ENCODE measurements at places on chromosomes 12 and 14. TPM values are rescaled to one million over a fixed set of nuclear protein-coding genes. Genes with fewer than 3 reads are reported as not detected.

- DNase-seq, result no peak
Observed at GRCh38 chr14:94367347-94368242, 20.8 kb downstream of the SERPINA1 start.

GRCh38 chr12:54046809-54047159, 6.9 kb upstream of the HOXC4 start:
- DNase-seq, result no peak

DNA sequence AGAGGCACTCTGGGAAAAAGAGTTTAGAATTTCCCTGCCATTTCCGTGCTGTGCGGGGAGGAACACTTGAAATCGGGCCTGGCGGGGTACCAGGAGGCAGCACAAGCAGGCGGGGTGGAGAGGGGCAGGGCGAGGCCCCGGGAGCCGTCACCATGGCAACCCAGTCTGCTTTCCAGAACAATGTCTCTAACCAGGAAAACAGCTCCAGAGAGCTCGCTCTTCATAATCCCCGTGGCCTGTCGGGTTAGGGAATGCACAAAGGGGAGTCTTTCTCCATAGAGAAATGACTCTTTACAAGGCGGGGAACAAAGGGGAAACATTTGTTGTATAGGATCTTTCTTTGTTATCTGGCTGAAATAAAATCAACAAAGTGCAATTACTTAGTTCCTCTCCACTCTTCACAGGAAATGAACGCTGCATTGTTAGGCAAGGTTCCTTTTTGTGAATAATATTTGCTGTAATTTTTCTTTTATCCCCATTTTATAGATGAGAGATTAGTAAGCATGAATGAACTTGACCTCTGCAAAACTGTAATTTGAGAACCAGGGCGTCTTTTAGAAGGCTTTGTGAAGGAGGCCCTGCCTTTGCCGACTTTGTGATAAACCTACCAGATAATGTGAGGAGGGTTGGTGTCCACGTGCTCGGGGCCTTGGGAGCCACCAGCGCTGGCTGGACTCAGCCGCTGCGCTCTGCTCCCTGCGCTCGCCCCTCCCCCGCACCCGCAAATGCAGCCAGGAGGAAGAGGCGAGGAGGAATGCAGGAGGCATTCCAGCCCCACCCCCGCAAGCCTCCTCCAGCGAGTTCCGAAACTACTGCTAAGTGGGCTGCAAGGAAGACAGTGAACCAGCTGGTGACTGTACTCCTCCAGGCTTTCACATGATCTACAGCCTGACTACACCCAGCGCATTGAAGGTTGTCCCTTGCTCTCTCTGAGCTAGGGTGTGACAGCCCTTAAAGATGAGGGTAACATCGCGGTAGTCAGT, 105.2 kb upstream of the ATF7IP start:
- DNase-seq, result no peak

DNA sequence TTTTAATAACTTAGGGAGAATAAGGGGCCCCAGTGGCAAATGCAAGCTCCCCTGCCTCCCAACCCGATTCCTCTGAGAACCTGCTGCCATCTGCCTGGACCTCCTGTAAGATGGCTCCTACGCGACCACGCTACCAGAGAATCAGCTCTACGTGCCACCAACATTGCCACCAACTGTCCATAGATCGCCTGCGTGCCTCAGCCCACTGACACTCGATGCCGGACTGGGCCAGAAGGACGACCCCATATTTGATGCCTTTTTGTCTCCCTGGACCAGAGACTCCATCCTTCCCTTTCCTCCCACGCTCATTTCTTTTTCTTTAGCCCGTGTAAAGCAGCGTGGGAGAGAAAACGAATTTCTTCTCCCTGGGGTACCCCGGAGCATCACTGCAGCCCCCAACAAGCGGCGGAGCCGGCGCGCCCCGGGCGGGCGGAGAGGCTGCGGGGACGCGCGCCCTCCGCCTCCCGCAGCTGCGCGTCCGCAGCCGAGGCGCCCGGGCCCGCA, 565 bp upstream of the KLHL42 start:
- peak; percentile 50 for DNase-seq

Gene MYF6
- not detected for total RNA-seq

Data from OCI-LY7 (cell line).